ENCODE measurements at places on chromosomes 4 and X.

DNA sequence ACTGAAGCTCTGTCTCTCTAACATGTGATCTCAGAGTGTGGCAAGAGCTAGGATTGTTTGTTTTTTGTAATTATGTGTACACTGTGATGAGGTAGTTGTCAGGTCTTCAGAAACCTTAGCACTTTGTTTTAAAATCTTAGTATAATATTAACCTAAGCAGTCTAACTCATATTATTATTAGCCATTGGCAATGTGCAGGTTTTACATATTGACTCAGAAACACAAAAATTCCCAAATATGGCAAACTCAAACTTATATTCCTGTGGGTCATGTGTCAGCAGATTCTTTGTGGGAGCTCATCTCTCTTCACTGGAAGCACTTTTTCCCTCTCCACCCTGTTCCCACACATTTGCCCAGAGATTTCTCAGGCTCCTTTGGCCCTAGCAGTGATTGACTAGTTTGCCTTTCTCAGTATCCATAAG lies 8.2 kb upstream of the PWWP3B start:
- DNase-seq = no peak

- DNase-seq = no peak
Observed at GRCh38 chr4:14771094-14771493, 231.2 kb upstream of the CPEB2 start.

- DNase-seq = no peak
Observed at GRCh38 chrX:109826954-109827708, 94.1 kb upstream of the ACSL4 start.

GRCh38 chrX:3576886-3577501 lies 136.5 kb downstream of the PRKX start:
- DNase-seq = no peak

DNA sequence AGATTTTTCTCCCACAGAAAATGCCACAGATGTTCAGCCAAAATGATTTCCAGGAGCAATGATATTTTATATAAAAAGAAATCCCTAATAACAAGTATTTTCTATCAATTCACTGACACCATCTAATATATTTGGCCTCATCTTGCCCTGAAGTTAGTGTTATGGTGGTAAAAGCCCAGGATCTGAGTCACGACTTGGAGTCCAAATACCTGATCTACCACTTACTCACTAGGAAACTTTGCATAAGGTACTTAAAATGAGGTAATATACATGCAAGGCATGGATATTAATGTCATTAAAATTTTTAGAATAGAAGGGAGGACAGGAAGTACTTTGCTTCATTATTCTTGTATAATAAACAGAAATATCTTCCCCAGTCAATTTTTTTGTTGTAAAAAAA lies 16.3 kb downstream of the PPP3CA start:
- DNase-seq = no peak

GRCh38 chrX:69323786-69324720 lies 158.8 kb upstream of the PJA1 start:
- DNase-seq = no peak

GRCh38 chrX:56788717-56789122 lies 59.7 kb downstream of the NBDY start:
- DNase-seq = no peak

GRCh38 chr4:147610686-147611085 lies 6.5 kb upstream of the TMEM184C start:
- DNase-seq = no peak

- DNase-seq = no peak
Observed at GRCh38 chr4:74338792-74339333, 26.1 kb upstream of the EREG start.

DNA sequence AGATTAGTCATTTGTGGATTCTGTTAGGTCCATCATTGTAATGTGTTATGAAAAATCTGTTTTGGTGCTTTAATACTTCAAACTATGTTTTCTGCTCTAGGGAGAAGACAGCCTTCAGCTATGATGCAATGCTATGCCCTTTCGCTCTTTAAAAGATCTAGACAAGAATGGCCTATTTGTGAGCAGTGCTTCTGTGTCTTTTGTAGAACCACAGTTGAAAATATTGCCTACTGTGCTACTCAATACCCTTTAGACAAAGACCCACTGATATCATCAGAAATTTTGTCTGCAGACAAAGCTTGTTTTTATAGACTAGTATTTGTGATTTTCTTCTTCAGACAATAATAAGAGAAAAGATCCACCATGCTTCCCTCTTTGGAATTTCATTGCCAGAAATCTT lies 44.6 kb upstream of the SLITRK2 start:
- DNase-seq = no peak

GRCh38 chr4:75494563-75494962 lies 19.6 kb downstream of the RCHY1 start:
- no peak for DNase-seq

DNA sequence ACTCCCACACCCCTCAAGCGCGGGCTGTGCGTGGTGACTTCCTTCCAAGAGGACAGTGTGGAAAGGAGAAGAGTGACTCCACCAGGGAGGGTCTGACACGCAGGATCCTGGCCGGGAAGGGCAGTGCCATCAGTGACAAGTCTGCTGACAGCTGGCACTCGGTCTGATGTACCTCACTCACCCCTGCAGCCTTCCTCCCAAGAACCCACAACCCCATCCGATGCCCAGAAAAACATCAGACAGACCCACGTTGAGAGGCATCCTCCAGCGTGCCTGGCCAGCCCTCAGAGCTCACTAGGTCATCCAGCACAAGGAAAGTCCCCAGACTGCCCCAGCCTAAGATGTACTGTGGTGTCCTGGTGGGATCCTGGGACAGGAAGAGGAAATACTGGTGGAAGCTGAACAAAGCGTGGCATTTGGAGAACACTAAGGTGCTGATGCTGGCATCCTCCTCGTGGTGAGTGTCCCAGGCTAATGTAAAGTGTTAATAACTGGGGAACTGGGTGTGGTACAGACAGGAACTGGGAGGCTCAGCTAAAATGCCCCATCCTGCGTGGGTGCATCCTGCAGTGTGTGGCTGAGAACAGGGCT lies 200.0 kb upstream of the PSAPL1 start:
- no peak for DNase-seq

GRCh38 chr4:48247142-48247877 lies 22.3 kb downstream of the TEC start:
- DNase-seq = no peak

- no peak for DNase-seq
Observed at GRCh38 chrX:65508851-65509250, 25.7 kb downstream of the LAS1L start.

GRCh38 chr4:18698119-18698883 lies 676.7 kb upstream of the LCORL start:
- no peak for DNase-seq

GRCh38 chr4:92128676-92129075 lies 175.1 kb upstream of the GRID2 start:
- no peak for DNase-seq

DNA sequence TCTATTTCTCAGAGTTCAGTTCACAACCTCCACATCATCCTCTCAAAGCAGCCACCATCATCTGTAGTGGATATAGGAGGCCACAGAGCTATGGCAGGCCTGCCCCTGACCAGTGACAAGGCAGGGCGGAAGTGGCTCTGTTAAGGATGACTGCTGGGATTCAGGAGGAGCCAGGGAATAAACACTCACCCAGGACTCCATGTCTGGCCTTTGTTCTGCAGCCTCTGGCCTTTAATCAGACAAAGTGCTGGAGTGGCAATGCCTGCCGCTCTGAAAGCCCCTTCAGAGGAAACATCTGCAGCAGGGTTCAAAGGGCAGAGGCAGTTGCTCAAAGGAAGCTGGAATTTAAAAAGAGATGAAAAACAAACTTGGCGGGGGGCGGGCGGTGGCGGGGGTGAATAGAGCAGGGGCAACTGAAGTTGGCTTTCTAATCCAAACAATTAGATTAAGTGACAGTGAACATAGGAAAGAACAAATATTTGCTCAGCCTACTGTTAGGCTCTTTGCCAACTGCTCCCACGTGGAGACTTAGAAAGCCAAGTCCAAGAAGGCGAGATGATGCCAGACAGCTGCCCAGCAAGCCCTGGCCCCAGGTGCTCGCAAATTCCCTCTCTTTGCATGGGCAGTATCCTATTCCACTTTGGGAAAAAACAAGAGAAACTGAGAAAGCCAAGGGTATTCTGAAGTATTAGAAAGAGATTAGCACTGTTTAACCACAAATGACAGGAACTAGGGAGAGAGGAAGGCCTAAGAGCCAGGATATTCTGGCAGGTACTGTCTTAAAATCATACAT lies 5.5 kb downstream of the MPP1 start:
- DNase-seq = no peak

- no peak for DNase-seq
Observed at GRCh38 chrX:73563738-73564068, 706 bp downstream of the CHIC1 start.

- DNase-seq = no peak
Observed at GRCh38 chr4:170374770-170375169, 285.0 kb upstream of the AADAT start.

DNA sequence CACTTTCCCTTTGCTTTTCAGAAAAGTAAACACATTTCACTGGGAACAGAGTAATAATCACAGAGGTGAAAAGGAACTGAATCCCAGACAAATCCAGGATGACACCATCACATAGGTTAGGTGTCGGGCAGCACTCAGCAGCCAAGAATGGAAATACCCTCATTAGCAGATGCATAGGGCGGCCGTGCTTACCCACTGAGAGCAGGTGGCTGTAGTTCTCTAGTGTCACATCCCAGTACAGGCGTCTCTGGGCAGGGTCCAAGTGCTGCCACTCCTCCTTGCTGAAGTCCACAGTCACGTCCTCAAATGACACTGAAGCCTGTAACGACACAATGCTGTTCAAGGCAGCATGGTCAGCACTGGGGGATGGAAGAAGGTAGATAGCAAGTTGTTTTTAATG lies 26.9 kb downstream of the ZNF41 start:
- DNase-seq = no peak

DNA sequence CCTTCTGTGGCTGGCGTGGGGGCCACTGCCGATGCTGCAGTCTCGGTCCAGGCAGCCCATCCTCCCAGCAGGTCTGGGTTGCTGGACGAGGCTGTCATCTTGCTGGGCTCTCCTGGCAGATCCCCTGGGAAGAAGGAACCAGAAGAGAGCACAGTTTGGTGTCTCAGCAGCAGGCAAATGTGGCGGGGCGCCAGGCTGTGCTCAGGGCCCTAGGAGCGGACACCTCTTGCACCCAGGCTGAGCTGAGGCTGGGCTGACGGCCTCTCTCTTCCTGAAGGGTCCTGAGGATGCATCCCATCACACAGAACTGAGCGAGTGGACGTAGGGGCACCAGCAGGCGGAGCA lies 39.2 kb upstream of the CPLX1 start:
- DNase-seq = no peak

GRCh38 chrX:17542123-17542522 lies 167.1 kb downstream of the NHS start:
- no peak for DNase-seq

DNA sequence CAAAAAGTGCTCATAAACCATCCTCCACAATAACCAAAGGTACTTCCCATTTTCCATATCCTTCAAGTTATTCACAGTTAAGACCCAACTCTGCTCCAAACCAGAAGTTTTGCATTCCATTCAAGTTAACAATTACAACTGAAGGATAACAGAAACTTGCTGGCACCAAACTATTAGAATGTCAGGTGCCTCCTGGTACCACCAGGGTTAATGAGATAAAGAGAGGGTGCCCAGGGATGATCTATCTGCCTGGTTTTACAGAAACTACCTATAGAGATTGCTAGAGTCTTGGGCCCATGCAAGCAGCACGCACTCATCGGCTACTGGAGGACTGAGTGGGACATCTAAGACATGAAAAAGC lies 114.6 kb downstream of the RBM47 start:
- DNase-seq = no peak
